Amygdala (tissue), 56 donors: ENCODE measurements at places on chromosomes 2 and 18.

DNA sequence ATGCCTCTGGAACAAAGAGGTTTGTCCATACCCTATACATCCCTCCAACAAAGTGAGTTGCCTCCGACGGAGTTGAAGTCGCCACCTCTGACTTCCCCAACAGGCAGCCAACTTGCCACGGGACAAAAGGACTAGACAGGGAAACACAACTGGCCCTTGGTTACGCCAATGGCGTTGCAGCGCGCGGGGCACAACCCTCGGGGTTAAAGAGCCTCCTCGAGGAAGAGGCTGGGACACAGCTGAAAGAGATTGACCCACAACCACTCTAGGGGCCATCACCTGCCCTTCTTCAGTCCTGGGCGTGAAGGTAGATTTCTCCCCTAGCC lies 545 bp downstream of the GTF3C2 start:
- DNase-seq = no peak

GRCh38 chr2:12211326-12212175 lies 465.1 kb downstream of the LPIN1 start:
- no peak for DNase-seq

- DNase-seq = no peak
Observed at GRCh38 chr2:177893880-177894279, 178.7 kb downstream of the PDE11A start.

DNA sequence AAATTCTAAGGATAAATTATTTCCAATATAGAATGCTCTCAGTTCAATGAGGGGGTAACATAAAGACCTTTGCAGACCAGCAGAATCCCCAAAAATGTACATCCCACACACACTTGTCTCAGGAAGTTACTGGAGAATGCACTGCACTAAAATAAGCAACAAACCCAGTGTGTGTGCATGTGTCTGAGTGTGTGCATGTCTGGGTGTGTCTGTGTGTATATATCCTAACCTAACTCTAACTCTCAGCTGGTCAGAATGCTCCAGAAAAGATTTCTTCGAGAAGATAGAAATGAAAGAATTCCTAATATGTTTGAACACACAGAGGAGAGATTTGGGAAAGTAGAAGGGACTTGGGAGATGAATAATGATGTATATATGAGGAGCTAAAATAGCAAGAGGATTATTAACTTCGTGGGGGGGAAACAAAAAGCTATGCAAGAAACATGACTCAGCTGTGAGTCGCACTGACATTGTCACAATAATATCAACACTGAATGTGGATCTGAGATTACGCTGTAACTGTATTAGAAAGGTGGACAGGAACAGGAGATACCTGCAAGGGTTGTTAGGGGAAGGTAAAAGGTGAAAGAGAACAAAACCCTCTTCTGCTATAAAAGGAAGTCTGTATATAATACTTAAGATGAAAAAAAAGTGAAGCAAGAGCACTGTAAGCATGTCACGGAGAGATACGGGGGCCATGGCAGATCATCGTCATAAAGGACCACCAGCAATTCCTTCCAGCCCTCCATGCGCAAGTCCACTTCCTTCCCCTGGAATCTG lies 11.1 kb downstream of the COLEC12 start:
- DNase-seq = no peak

GRCh38 chr2:179729966-179730365 lies 131.4 kb downstream of the ZNF385B start:
- no peak for DNase-seq

- DNase-seq = no peak
Observed at GRCh38 chr2:24898122-24899109, 21.6 kb downstream of the ADCY3 start.

DNA sequence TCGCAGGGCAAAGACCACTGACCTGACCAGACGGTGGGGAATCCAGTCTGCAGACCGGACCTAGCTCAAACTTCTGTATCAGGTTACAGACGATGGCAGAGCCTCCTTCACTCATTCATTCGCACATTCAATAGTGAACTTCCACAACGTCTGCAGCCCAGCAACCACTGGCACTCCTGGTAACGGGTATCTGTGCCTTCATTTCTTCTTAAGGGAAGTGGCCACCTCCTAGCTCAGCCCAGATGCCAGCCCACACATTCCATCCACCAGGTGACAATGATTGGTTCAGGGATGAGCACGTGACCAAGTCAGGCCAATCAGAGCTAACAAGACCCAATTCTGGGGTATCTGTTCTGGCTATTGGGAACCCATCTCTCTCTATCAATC lies 15.9 kb upstream of the ARMC9 start:
- DNase-seq = no peak

GRCh38 chr2:221465776-221466175 lies 106.3 kb downstream of the EPHA4 start:
- no peak for DNase-seq

- no peak for DNase-seq
Observed at GRCh38 chr18:2970772-2971659, 41.9 kb downstream of the LPIN2 start.
